Osteoblast (primary cell): ENCODE measurements at places on chromosomes 3 and 15.

DNA sequence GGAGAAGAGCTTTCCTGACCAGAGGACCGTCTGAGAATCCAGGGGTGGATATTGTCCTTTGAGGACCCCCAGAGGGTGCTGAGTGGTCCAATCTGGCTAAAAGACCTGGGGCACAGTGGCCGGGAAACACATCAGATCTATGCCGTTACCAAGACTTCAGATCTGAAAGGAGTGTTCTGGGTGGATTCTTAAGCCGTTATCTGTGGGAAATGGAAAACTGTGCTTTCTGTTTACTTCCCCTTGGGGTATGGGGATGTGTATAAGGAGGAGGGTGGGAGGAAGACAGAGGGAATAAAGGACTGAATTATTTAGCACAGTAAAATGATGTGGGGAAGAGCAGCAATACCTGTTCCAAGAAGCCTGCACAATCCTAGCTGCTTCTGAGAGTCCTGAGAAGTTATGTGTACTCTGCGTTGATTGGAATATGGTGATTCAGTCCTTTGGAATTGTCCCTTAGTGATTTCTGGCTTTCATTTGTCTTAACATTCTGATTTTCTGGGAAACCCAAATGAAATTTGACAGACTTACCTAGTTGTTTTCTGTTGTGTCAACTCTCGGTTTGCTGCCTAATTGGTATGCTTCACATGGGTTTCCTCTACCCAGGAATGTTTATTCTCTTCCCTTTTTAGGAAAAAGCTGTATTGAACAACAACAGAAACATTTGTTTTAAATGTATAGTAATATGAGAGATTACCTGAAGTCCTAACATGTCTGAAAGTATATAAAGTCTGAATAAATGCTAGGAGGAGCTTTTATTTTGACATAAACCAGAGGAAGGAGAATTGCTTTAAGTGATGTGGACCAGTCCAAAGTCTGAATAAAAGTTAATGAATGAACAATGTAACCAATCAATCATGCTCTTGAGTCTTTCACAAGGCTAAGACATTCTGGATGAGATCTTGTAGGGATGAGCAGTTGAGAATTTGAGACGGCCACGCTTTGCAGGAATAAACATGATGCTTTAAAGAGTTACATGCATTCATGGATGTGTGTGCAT is 427.1 kb upstream of the C2CD4B start:
- DNase-seq: no peak
- no peak overlapping the region for H3K4me3 ChIP-seq
- no peaks in the 10 kb centered on the region for H3K36me3 ChIP-seq
- H3K27me3 ChIP-seq: no peaks in the 10 kb centered on the region

DNA sequence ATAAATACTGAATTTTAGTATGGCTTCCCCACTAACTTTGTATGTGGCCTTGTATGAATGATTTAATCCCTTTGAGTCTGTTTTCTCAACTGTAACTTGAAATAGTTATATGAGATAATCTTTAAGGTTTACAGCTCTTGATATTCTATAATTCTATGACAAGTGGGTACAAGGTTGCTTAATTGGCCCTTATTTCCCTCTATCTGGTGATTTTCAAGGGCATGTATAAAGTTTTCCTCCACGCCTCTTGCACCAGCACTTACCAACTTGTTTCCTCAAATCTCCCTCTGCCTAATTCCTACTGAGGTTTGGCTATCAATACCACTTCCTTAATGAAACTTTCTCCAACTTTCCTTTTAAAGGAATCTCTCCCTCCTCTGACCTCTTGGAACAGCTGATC is 112.9 kb downstream of the ISL2 start:
- no peaks in the 10 kb centered on the region for H3K27me3 ChIP-seq
- no peak overlapping the region for H3K4me3 ChIP-seq
- H3K27ac ChIP-seq: no peak overlapping the region
- no peaks in the 10 kb centered on the region for H3K36me3 ChIP-seq
- DNase-seq: no peak
- no peaks in the 10 kb centered on the region for H3K4me1 ChIP-seq

DNA sequence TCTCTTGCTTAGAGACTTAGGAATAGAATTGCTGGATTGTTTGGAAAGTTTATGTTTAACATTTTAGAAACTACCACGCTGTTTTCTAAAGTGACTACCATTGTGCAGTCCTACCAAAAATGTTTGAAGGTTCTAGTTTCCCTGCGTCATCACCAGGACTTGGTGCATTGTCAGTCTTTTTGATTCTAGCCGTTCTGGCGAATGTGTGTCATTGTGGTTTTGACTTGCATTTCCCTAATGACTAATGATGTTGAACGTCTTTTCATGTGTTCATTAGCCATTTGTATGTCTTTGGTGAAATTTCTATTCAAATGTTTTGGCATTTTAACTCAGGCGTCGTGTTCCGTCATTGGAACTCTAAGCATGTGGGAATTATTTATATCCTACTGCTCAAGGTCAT is 58.0 kb downstream of the CHD2 start:
- H3K36me3 ChIP-seq: peaks cover 95% of the 10 kb centered on the region
- H3K27ac ChIP-seq: no peak overlapping the region
- DNase-seq: no peak
- H3K4me1 ChIP-seq: no peaks in the 10 kb centered on the region

DNA sequence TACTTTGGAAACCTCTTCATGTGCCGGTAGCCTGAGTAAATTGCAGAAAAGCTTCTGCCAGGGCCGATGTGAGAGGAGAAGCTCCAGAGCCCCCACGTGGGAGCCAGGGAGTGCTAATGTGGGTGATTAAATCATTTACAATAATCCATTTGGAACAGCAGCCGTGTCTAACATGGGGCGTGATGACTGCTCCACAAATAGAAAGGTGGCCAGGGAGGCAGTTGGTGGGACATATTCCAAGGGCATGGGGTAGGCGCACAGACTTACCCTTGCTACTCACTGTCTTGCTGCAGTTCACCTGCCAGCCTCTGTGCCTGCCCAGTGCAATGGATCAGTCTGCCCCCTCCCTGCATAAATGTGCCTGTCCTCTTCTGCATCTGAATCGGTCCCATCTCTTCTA is 39.3 kb upstream of the INSYN1 start:
- no peak overlapping the region for H3K27ac ChIP-seq
- H3K27me3 ChIP-seq: peaks cover 14% of the 10 kb centered on the region
- DNase-seq: no peak
- H3K4me1 ChIP-seq: no peaks in the 10 kb centered on the region

GRCh38 chr3:86547692-86548091 is 443.3 kb downstream of the VGLL3 start:
- no peaks in the 10 kb centered on the region for H3K27me3 ChIP-seq
- H3K4me3 ChIP-seq: no peak overlapping the region
- H3K27ac ChIP-seq: no peak overlapping the region
- H3K36me3 ChIP-seq: no peaks in the 10 kb centered on the region
- no peak for DNase-seq
- H3K4me1 ChIP-seq: no peaks in the 10 kb centered on the region

DNA sequence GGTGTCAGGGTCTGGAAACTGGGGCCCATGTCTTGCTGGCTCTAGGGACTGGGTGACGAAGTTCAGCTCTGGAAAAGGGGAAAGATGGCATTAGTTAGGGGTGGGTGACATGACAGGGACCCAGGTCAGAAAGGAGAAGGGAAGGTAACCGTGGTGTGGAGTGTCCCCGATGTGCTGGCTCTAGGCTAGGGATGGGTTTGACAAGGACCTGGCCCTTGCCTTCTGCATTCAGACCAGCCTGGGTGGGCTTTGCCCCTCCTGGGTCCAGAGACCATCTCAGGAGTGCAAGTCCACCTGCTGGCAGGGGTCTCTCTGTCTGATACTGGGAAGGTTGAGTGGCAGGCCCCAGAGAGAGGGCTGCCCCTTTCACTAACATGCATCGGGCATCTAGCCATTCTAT is 28.7 kb upstream of the ATP2B2 start:
- H3K4me1 ChIP-seq: no peaks in the 10 kb centered on the region
- H3K27ac ChIP-seq: no peak overlapping the region
- peaks cover 40% of the 10 kb centered on the region for H3K27me3 ChIP-seq
- DNase-seq: no peak

GRCh38 chr15:29871401-29871800 is 49.1 kb upstream of the TJP1 start:
- H3K27ac ChIP-seq: no peak overlapping the region
- no peaks in the 10 kb centered on the region for H3K27me3 ChIP-seq
- peaks cover 12% of the 10 kb centered on the region for H3K4me1 ChIP-seq
- no peak overlapping the region for H3K4me3 ChIP-seq
- no peak for DNase-seq

- H3K4me1 ChIP-seq: peaks cover 6% of the 10 kb centered on the region
- no peak overlapping the region for H3K4me3 ChIP-seq
- H3K27ac ChIP-seq: no peak overlapping the region
- H3K36me3 ChIP-seq: peaks cover 10% of the 10 kb centered on the region
These were observed 28.5 kb upstream of the TATDN2 start for GRCh38 chr3:10219737-10220136.
